Activated naive CD8-positive, alpha-beta T cell treated with anti-CD3 and anti-CD28 coated beads for 36 hours (primary cell): ENCODE measurements at places on chromosomes 12 and 14. TPM values are rescaled to one million over a fixed set of nuclear protein-coding genes. Genes with fewer than 3 reads are reported as not detected.

DNA sequence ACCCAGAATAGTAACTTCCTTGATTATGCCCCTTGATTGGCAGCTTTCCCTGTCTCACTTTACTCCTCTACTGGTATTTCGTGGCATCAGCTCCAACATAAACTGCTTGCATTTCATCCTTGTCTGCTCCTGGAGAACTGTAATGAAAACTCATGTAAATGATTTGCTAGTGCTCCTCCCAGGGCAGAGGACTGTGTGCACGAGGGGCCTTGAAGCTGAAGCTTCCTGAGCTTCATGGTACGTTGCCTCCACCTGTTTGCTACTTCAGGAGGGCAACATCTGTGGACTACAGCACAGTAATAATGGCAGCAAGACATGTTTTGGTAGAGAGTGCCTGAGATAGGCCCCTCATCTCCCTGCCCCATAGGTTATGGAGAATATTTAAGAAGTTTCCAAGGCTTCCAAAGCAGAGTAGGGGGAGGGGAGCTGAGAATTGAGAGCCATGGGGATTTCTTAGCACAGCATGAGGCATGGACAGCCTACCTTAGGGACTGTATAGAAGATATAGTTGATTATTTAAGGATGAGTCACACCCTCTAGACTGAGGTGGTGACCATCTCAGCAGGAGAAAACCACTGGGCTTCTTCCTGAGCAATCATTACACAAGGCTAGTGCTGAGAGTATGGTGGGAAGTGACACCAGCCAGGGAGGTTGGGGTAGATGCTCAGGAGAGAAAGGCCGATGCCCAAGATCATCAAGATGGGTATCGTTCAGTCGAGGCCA is 29.5 kb downstream of the CCDC198 start:
- no peak for DNase-seq

Gene DERA
- 28.3 TPM for total RNA-seq

Gene KRT82
- total RNA-seq: not detected

GRCh38 chr12:92573104-92573503 is 129.7 kb upstream of the PLEKHG7 start:
- no peak for DNase-seq

DNA sequence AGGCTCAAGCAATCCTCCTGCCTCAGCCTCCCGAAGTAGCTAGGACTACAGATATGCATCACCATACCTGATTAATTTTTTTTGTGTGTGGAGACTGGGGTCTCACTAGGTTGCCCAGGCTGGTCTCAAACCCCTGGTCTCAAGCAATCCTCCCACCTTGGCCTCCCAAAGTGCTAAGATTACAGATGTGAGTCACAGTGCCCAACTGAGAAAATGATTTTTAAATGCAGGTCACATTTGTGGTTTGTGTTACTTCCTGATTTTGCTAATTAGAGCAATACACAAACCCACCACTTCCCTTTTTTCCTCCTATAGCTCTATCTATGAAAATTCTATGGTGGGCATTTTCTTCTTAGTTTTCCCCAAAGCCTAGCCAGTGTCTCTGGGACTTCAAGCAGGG is 45.5 kb upstream of the TMEM263 start:
- no peak for DNase-seq

DNA sequence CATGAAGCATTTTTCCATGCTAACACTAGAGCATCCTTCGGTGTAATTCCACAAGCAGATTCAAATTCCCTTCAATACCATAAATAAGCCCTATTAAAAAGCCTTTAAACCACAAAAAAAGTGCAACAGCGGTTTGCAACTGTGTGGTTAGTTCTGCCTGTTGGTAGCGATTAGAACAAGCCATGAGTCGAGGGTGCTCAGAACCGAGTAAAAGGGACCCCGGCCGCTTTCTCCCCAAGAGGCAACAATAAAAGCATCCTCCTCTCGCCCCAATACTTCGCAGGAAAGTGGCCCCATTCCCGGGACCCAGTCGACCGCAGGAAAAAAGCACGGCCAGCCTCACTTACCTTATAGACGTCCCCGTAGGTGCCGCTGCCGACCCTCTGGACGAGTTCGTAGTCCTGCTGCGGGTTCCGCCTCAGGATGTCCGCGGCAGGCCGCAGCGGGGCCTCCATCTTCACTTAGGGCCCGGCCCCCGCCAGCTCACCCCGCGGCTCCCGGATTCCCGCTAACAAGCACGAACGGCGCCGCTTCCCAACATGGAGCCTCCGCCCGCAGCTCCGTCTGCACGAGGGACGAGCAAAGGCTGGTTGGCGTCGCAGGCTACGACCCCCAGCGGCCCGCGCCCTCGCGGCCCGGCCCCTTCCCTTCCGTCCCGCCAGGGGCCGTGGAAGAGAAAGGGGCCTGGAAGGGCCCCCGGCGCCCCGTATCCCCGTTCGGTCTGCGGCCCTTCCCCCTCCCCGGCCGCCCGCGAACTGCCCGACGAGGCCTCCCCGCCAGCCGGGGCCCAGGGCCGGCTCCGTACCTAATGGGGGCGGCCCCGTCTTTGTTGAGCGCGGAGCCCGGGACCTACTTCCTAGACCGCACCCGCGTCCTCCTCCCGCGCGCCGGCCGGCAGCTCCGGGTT is 521 bp downstream of the MAP4K5 start:
- DNase-seq: peak; percentile 42

Gene ENDOU
- total RNA-seq: 0.08 TPM

- no peak for DNase-seq
Measured at GRCh38 chr14:40273417-40273816, 841.2 kb upstream of the FBXO33 start.
